Esophagus mucosa (tissue), 1 donor: ENCODE measurements at places on chromosomes 11 and 22. TPM values are rescaled to one million over a fixed set of nuclear protein-coding genes. Genes with fewer than 3 reads are reported as not detected.

DNA sequence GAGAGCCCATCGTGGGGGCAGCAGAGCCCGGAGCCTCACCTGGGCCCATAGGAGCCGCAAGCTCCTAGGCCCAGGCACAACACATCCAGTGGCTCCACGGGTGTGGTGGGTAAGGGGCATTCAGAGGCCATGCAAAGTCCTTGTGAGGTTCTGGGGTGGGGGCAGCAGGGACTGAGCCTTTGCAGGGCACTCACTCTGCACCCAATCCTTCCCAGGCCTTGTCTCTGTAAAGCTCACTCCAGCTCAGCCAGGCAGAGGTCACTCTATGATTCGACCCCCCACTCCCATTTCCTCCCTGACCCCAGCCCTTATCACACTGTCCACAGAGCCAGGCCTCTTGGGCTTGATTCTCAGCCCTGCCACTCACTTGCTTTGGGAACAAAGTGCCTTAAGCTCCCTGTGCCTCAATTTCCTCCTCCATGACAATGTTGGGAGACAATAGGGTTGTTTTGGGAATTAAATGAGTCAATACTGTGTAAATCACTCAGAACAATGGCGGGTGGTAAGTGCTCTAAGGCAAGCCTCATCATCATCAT lies 46.6 kb downstream of the LRRC32 start:
- no peak for ATAC-seq

DNA sequence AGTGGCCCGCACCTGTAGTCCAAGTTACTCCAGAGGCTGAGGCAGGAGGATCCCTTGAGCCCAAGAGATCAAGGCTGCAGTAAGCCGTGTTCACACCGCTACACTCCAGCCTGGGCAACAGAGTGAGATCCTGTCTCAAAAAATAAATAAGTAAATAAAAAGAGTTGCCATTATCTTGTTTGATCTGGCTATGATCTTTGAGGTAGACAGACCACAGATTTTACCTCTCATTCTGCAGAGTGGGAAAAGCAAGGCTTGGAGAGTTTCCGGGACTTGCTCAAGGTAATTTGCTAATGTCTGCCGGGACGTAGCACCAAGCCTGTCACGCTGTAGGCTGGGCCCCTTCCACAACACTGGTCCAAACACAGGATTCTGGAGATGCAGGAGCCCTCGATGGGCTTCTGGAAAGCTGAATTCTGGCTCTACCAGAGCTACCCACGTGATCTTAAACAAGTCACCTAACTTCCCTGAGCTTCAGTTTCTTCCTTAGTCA lies 6.8 kb downstream of the GRAP2 start:
- ATAC-seq = no peak

HEPHL1 gene
- total RNA-seq = 13.0 TPM

NUMA1 gene
- total RNA-seq = 117 TPM

DNA sequence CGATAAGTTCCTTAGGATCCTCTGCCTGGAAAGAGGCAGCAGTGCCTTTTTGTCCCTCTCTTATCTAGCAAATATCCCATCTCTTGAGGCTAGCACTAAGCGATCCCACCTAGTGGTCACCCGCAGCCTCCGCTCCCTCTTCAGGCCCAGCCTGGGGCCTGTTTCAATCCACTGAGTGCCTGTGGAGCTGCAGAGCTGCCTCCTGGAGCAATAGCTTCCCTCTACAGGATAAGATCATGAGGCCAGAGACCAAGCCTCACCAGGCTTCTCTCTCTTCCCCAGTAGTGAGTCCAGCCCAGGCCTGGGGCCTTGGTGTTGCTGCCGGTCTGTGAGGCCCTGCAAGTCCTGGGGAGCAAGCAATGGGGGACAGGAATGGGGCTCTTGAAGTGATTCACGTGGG lies 65.8 kb downstream of the SLC22A12 start:
- no peak for ATAC-seq

CYTH4 gene
- total RNA-seq = 1.6 TPM

MPPED2 gene
- 0.72 TPM for total RNA-seq

GRCh38 chr11:57527056-57527631 lies 3.4 kb downstream of the TIMM10 start:
- no peak for ATAC-seq

PPFIA1 gene
- total RNA-seq = 25.1 TPM

DNA sequence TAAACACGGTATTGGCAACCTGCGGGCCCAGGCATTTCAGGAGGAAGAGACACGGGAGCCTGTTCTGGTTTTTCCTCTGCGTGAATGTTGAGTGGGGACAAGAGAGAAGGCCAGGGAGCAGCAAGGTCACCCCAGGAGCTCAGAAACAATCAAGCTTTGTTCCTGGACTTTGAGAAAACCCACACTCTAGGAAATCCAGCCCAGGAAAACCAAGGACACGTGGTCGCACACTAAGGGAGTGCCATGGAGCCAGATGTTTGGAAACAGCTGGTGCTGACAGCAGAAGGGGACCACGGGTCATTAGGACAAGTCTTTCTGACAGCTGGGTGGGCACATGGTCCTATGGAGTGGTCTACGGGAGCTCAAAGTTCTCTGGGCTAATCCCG lies 44.1 kb downstream of the MYH9 start:
- peak; percentile 1 for ATAC-seq
